ENCODE measurements at places on chromosomes 4 and X. TPM values are rescaled to one million over a fixed set of nuclear protein-coding genes. Genes with fewer than 3 reads are reported as not detected.

GRCh38 chrX:2967998-2968909 lies 38.1 kb upstream of the ARSH start:
- no peaks in the 10 kb centered on the region for H3K4me1 ChIP-seq
- H3K27ac ChIP-seq, result no peak overlapping the region
- no peaks in the 10 kb centered on the region for H3K27me3 ChIP-seq
- H3K4me3 ChIP-seq, result no peak overlapping the region

GRCh38 chr4:108649863-108650211 lies 562 bp upstream of the OSTC start:
- no peaks in the 10 kb centered on the region for H3K36me3 ChIP-seq
- no peaks in the 10 kb centered on the region for H3K27me3 ChIP-seq
- no peak for DNase-seq
- H3K4me3 ChIP-seq, result no peak overlapping the region

DNA sequence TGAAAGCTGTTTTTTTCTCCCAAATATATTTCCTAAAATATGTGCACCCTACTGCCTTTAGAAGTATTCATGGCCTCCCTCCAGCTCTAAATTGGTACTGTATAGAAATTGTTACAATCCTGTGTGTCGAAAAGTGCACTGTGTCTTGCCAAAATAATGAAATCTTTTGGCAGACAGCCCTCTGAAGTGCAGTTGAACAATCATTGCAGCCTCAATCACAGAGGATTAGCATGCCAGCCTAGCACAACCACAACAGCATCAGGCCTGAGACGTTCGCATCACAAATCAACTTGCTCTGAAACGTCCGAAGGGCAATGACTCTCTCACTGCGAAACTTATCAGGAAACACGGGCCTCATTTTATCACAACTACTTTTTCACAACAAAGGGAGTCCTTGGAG lies 99.0 kb downstream of the ANOS1 start:
- H3K4me1 ChIP-seq, result no peaks in the 10 kb centered on the region
- H3K36me3 ChIP-seq, result no peaks in the 10 kb centered on the region
- no peak overlapping the region for H3K4me3 ChIP-seq
- DNase-seq, result no peak

The FAT4 gene
- total RNA-seq, result 11.4 TPM

The MAGEA2B gene
- not detected for total RNA-seq

Measured in transverse colon (tissue), 4 donors.